ENCODE measurements at places on chromosomes 1 and 21.
A peak's percentile ranks its signal among the peaks of the same experiment; 100 is the strongest.

GRCh38 chr21:41156142-41156541 lies 11.8 kb upstream of the BACE2 start:
- DNase-seq: no peak

GRCh38 chr21:32499249-32500055 lies 85.9 kb downstream of the TCP10L start:
- no peak for DNase-seq

DNA sequence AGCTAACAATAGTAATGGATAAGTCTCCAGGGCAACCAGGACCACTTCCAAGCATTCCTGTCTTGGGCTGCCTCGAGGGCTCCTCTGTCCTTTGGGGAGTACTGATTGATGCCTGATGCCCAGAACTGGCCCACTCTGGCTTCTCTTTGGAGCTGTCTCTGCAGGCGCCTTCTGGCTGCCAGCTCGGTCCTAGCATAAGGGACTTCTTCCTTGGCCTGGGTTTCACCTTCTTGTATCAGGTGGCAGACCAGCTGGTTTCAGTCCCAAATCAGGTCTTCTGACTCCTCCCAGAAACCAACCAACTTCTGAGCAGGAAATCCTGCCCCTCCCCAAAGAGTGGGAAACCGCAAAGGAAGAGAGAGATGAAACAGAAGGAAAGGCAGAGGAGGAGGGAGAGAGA lies 10.6 kb downstream of the G0S2 start:
- no peak for DNase-seq

GRCh38 chr1:93851878-93852277 lies 27.1 kb downstream of the DNTTIP2 start:
- no peak for DNase-seq

- no peak for DNase-seq
These were observed 6.5 kb downstream of the DENND2D start for GRCh38 chr1:111193712-111194480.

DNA sequence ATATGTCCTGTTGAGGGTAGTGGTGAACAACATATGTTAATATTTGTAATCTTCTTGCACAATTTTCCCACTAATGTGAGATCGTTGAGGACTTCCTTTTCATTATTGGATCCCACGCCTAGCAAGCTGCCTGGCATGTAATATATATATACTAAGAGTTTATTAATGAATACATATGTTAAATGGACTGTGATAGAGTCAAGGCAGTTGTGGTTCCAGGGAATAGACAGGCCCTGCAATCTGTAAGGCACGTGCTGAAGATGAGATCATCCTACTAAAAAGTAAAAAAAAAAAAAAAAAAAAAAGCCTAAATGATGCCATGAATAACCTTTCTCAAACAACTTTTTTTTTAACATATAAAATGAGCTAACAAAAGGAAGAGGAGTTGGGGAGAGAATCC lies 28.9 kb downstream of the PLPPR5 start:
- DNase-seq: no peak

DNA sequence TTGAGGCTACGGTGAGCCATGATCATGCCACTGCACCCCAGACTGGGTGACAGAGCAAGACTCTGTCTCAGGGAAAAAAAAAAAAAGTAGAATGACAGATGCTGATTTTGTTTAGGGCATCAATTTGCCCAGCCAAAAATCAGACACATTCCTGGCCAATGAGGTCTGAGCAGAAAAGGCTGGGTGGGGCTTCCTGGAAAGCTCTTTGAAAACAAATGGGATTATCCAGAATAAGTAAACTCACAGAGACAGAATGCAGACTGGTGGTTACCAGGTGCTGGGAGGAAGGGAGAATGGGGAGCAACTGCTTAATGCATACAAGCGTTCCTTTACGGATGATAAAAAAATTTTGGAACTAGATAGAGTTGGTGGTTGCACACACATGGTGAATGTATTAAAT lies 10.1 kb upstream of the CITED4 start:
- no peak for DNase-seq

- DNase-seq: no peak
These were observed 845.4 kb upstream of the ADAMTS5 start for GRCh38 chr21:27812279-27812678.

DNA sequence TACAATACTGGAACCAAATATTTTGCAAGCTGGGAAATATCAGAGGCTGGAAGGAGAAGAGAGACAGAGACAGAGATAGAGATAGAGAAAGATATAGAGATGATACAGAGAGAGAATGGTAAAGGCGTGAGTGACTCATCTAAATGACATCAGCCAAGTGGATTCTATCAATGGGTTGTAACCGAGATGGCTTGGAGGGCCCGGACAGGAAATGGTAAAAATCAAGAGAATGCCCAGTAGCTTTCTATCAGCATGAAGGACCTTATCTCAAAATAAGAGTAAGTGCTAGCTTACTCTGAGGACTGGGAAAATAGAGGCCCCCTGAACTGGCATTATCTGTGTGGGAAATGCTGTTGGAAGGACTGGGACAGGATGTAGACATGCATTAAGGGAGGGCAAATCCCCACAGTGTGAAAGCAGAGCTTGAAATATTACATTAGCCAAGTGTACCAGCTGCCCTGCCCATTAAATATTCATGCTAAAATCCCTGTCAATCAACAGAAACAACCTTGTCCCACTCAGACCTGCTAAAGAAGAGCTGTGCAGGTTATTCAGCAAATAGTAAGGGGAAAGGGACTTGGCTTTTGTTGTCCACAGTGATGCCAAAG lies 76.6 kb upstream of the ZNF644 start:
- no peak for DNase-seq

- no peak for DNase-seq
These were observed 117.5 kb downstream of the FOXD2 start for GRCh38 chr1:47555306-47555705.

GRCh38 chr21:34936883-34937563 lies 112.1 kb downstream of the RUNX1 start:
- DNase-seq: no peak

GRCh38 chr21:46390603-46391545 lies 66.9 kb downstream of the PCNT start:
- no peak for DNase-seq

GRCh38 chr1:219783605-219784235 lies 144.6 kb downstream of the SLC30A10 start:
- no peak for DNase-seq

- DNase-seq: no peak
These were observed 25.8 kb upstream of the DENND1B start for GRCh38 chr1:197801111-197801482.

DNA sequence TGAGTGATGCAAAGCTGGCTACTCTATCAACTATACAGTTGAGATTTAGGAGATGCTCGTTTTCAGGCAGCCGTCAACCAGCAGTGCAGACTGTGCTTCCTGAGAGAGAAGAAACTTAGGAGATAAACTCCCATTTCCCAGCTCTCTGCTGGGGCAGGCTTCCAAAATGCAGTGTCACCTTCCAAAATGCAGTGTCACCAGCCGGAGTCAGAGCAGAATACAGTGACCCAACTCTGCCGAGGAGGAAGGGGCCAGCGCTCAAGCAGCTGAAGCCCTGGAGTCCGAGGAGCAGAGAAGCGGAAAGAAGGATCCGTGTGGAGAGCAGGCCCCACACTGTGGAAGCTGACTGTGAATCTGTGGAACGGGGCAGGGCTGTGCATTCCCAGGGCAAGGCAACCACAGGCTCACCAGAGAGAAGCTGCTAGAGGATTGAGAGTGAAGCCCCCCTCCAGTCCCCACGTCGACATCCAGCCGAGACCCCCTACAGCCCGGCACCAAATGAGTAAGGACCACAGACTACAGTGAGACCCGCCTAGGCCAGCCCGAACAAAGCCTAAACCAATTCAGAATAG lies 703 bp upstream of the KRTAP12-1 start:
- no peak for DNase-seq

DNA sequence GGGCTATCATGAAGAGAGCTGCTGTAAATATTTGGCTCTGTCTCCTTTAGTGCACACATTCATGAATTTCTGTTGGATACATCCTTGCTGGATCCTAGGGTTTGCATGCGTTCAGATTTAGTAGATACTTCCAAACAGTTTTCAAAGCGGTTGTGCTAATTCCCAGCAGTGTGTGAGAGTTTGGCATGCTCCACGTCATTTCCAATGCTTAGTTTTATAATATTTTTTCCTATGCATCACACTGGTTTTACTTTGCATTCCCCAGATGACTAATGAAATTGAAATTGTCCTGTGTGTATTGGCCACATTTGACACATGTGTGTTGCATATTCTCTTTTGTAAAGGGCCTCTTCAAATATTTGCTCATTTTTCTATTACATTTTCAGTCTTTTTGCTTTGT lies 18.5 kb upstream of the AADACL3 start:
- no peak for DNase-seq

DNA sequence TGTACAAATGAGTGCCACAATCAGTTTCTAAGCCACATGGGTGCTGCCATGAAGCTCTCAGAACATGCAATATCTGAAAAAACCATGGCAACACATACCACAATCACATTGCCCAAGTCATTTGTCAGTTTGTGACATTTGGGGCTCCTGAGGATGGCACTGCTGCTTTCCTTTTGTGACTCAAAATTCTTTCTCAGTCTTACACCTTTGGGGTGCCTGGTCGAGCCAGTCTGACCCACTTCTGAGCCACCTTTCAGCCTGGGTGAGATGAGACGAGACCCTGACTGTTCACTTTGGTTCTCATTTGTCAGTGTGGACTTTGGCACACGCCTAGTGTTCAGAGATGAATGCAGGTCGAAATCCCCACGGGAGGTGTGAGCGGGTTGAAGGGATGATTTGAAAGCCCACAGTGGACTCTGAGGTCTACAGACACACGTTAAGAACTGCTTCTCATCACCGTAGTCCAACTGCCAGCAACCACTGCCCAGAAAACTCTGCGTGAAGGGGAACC lies 8.0 kb downstream of the BATF3 start:
- DNase-seq: no peak

- no peak for DNase-seq
These were observed 143.8 kb downstream of the CASZ1 start for GRCh38 chr1:10652626-10653025.

- DNase-seq: peak; percentile 37
These were observed 12.0 kb downstream of the UBE2Q1 start for GRCh38 chr1:154546264-154547063.

- no peak for DNase-seq
These were observed 3.1 kb upstream of the PGBD5 start for GRCh38 chr1:230429067-230429735.

GRCh38 chr21:33989440-33989839 lies 73.8 kb upstream of the ATP5PO start:
- no peak for DNase-seq

- no peak for DNase-seq
These were observed 284.5 kb upstream of the ADGRL4 start for GRCh38 chr1:79290927-79291474.

DNA sequence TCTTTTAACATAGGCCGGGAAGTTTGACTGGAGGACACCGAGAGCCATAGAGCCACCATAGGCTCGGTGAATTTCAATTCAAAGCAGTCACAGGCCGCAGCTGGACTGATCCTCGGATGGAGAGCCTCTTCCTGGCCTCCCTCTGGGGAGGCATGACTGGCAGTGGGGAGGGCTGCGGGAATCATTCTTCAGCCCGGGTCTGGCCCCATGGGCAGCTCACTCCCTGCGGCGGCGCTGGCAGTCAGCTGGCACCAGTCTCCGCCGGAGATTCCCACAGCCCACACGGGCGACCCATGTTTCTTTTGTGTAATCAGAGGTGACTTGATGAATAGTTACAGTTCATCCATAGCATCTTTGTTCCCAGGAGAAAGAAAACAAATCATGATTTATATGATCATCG lies 10.6 kb downstream of the ESPN start:
- DNase-seq: no peak

- DNase-seq: no peak
These were observed 455.2 kb downstream of the LTN1 start for GRCh38 chr21:28537371-28538079.

GRCh38 chr1:196377811-196378210 lies 230.4 kb downstream of the KCNT2 start:
- DNase-seq: no peak

GRCh38 chr1:219312967-219313366 lies 139.3 kb downstream of the LYPLAL1 start:
- DNase-seq: no peak

- DNase-seq: no peak
These were observed 1.4 kb downstream of the EIF4G3 start for GRCh38 chr1:21175324-21175669.

DNA sequence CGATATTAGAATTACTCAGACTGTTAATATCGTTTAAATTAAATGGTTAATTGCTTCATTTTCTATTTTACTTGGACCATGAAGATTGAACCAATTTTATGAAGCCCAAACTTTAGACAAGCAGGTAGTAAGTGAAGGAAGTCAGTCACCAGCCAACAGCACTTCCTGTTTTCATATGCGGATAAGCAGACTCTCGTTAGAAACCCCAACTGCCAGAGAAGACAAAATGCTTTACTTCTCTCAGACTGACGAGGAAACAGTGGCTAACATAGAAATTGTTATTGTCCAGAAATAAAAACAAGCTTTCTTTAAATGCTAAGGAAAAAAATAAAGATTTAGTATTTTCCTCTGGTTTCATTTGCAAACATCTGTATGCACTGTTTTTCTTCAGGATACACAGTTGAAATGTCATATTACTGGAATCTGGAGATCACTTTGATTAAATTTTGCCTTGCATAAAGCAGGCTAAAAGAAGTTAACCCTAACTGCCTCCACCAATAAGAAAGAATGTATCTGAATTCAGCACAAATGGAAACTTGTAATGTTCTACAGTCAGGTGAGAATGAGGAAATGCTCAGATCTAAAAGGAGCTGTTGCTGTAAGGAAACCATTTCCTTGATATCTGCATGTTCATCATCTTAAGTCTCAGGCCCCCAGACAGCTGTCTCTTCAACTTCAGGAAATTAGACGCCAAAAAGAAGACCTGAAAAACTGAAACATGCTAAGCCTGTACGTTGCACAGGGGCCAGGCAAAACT lies 129.8 kb upstream of the SAMSN1 start:
- DNase-seq: no peak

DNA sequence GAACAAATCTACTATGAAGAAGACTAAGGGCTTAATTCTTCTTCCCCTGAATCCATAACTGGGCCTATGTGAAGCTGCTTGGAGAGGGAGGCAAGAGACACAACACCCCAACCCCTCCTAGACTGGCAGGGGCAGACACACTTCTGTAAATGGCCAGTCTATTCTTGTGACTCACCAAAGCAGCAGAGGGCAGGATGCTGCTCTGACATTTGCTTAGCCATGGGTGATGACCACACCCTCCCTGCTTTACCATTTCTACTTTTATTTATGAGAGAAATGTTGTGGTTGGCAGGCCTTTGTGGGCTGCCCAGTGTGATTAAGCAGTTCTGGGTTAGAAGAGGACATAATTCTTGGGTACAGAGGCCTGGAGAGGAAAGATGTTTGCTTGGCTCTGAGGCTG lies 189.8 kb upstream of the DPYD start:
- no peak for DNase-seq

- DNase-seq: no peak
These were observed 79.3 kb upstream of the DIRAS3 start for GRCh38 chr1:68129536-68130250.

- DNase-seq: no peak
These were observed 152.7 kb upstream of the CHRM3 start for GRCh38 chr1:239233626-239234025.

GRCh38 chr1:205505791-205506190 lies 1.3 kb downstream of the CDK18 start:
- DNase-seq: no peak

- DNase-seq: no peak
These were observed 15.3 kb upstream of the RNF187 start for GRCh38 chr1:228471762-228472398.

GRCh38 chr1:71494163-71494562 lies 413.3 kb upstream of the ZRANB2 start:
- no peak for DNase-seq
